ENCODE measurements at places on chromosomes 1 and 21.

GRCh38 chr1:97608272-97608671 is 312.6 kb downstream of the DPYD start:
- no peak for DNase-seq

DNA sequence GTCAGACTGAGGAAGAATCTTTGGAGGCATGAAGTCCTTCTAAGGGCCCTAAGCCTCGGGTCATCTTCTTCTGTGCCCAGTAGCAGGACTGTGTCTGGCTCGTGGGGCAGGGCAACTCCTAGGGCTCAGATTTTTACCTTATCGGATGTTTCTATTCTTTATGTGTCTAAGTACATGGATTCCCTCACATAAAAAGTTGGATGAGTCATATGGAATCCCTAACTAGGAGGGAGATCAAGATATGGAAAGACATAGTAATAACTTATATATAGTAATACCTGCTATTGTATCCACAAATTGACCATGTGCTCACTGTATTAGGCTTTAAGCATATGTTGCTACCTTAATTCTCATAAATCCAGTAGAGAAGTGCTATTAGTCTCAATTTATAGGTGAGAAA is 364.5 kb upstream of the CAMK1G start:
- DNase-seq = no peak

GRCh38 chr1:185421485-185422107 is 104.6 kb upstream of the IVNS1ABP start:
- DNase-seq = no peak

DNA sequence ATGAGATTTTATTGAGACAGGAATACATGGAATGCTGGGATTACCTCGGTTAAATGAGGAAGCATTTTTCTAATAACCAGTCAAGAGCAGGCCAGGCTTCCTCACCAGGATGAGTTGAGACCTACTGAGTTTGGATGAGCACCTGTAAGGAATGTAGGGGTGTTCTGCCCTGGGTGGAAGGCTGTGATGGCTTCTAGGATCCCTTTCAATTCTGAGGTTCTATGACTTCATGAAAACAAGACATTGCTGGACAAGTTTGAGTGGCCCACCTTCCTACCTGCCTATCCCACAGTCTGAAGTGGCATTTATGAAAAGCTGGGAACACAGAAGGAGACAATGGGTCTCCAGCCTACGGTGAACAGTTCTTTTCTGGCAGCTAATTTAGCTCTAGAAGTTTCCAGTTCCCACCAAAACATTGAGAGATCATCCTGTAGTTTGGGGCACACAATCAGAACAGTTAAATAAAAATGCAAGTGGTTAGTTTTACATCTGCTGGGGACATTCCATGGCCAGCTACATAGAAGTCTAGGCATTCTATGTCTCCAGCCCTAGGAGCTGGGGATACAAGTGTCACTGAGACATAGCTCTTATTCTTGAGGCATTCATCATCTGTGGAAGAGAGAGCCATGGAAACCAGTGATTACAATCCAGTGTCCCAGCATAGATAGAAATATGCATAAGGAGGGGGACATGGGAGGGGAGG is 51.3 kb upstream of the TSPAN2 start:
- DNase-seq = no peak

GRCh38 chr1:183477986-183478781 is 5.9 kb downstream of the SMG7 start:
- no peak for DNase-seq

- no peak for DNase-seq
These were observed 57.6 kb downstream of the KCNAB2 start for GRCh38 chr1:6103111-6103853.

GRCh38 chr1:153939476-153939875 is 7.0 kb downstream of the DENND4B start:
- no peak for DNase-seq

DNA sequence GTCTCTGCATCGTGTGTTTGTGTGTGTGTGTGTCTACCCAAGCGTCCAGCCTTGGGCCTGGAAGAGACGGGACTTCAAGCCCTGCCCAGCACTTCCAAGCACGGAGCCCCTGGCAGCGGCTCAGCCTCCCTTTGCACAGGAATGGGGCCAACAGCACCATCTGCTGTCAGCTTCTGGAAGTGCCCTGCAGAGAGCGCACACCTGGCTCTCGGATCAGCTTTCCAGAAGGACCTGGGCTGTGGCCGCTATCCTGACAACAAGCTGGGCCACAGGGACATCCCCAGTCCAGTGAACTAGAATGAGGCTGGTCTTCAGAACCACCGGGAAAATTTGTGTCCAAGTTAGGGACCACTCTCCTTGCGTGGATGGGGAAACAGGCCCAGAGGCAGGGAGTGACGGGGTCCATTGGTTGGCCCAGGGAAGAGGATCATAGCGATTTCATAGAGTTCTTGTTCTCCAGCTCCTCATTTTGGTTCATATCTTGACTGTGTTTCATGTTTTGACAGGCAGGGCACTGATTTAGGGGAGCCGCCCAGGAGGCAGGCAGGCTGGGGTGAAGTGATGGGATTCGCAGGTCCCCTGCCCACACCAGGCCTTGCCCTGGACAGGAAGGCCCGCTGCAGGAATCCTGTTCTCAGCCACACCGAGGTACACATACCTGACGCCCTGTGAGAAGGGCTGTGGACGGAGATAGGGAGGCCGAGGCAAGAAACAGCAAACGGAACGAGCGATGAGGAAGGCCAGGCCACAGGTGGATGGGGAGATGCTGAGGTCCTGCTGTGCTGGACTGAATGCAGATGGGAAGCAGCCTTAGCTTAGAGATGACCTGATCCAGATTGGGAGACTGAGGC is 38.4 kb downstream of the TAS1R2 start:
- DNase-seq = peak; percentile 49

- no peak for DNase-seq
These were observed 4.8 kb upstream of the SLC35D1 start for GRCh38 chr1:67058761-67059160.

- no peak for DNase-seq
These were observed 56.1 kb downstream of the COL6A1 start for GRCh38 chr21:46037331-46038325.

- no peak for DNase-seq
These were observed 740 bp downstream of the ZNF691 start for GRCh38 chr1:42847111-42847595.

GRCh38 chr1:235639226-235640205 is 10.1 kb downstream of the GNG4 start:
- no peak for DNase-seq

DNA sequence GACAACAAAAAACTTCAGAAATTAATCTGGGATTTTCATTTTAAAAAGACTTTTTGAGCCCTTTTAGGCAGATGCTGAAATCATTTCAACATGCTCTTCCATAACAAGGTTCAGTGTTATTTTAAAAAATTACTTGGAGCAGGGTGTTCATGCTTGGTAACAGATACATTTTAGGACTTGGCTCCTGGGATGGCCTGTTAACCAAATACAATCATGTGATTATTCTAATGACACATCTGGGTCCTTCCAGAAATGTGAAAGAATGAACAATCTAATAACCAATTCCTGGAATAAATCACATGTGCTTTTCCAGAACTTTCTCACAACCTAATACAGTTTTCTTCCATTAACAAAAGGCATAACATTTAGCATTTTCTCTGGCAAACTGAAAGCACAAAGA is 379.8 kb upstream of the RUNX1 start:
- DNase-seq = no peak

- DNase-seq = no peak
These were observed 7.9 kb downstream of the RNU5D-1 start for GRCh38 chr1:44723064-44723463.

GRCh38 chr21:27804515-27804914 is 837.6 kb upstream of the ADAMTS5 start:
- DNase-seq = no peak

GRCh38 chr1:205576805-205577761 is 54.7 kb downstream of the ELK4 start:
- no peak for DNase-seq

DNA sequence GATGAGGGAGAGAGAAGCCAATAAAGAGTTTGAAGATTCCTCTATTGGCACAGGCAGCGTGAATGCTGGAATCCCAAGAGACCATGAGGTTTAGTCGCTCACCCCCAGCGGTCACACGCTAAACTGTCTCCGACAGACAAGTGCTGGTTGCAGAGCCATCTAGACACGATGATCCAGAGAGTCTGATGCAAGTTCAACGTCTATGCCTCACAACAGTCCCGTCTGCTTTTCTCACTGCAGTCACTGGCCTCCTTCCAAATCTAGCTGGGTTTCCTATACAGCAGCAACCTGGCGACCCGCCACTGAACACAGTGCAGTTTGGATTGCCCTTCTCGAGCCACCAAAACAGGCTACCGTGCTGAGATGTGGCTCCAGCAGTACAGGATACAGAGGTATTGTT is 98.6 kb upstream of the KRTAP19-8 start:
- no peak for DNase-seq

DNA sequence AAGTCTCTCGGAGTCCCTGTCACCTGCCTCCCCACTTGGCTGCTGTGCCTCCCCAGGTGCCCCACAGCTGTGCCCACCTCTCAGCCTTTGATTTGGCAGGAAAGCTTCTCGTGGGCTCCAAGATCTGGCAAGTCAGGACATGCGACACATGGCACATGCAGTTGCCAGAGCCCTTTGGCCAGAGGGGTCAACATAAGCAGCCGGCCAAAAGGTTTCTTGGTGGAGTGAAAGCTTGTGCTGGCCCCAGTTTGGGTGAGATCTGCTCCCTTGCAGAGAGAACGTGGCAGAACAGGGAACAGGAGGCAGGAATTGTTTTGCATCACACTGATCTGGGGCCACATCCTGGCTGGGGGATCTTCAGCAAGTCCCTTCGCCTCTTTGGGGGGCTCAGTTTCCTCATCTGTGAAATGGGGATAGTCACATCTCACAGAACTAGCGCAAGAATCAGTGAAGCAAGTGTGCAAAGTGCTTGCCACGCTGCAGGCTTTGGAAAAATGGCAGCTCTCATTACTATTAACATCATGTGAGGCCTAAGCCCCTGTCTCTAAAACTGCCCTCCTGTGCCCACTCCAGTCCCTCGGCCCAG is 232.6 kb downstream of the TRABD2B start:
- DNase-seq = no peak

- no peak for DNase-seq
These were observed 13.9 kb upstream of the PRELP start for GRCh38 chr1:203461717-203462116.

All from activated T-cell treated with anti-CD3 and anti-CD28 coated beads for 1 hour (primary cell).